ENCODE measurements at places on chromosomes 3 and 15. TPM values are rescaled to one million over a fixed set of nuclear protein-coding genes. Genes with fewer than 3 reads are reported as not detected.

DNA sequence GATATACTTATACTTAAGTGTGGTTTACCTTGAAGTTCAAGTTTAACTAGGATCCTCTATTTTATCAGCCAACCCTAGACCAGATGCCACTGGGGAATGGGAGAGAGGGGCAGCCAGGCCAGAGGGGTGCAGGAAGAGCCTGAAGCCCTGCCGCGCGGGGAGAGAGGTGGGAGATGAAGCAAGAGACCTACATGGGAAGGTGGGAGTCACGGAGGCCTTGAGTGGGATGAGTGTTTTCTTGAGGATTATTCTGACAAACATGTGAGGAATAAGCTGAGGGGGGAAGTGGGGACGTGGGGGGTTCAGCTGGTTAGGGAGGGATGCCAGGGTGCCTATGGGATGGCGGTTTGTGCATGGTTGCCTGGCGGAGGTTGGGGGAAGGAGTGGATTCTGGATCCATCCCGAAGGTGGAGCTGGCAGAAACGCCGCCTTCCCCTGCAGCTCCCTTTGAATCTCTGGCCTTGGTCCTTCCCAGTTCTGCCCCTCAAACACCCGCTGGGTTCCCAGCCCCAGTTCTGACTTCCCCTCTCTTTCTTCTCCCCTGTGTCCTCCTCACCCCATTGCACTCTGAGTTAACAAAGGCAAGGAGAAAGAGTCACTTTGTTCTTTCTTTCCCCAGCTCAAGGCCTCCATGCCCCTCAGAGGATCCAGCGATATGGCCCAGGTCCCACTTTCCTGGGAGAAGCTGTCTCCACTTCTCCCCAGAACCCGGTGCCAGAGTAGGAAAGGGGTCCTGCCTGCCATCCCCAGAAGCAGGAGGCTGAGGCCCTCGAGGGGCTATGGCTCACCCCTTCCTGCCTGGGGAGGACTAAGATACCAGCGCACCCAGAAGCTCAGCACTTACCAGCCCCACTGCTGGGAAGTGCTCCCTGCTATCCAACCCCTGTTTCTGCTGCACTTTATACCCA lies 274.2 kb downstream of the UACA start:
- DNase-seq, result no peak

GRCh38 chr3:14532691-14533456 lies 7.3 kb downstream of the GRIP2 start:
- no peak for DNase-seq

GRCh38 chr15:93359425-93360131 lies 270.6 kb upstream of the RGMA start:
- no peak for DNase-seq

Gene TRIM71
- not detected for total RNA-seq

Gene PP2D1
- total RNA-seq, result not detected

DNA sequence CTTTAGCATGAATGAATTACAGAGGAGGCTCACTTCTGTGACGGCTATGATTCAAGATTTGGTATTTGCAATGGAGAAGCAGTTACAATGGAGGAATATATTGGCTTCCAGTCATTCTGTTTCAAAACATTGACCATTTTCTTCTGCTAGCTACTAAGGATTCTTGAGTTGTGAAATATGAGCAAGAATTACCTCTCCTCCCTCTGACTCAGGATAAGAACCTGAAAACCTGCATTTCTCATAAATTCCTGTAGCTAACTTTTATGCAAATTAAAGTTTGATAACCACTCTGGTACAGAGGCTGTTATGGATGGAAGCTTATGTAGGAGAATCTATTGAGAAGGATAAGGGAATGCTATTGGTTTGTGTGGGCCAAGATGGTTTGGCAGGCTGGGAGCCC lies 84.1 kb upstream of the MYRIP start:
- no peak for DNase-seq

DNA sequence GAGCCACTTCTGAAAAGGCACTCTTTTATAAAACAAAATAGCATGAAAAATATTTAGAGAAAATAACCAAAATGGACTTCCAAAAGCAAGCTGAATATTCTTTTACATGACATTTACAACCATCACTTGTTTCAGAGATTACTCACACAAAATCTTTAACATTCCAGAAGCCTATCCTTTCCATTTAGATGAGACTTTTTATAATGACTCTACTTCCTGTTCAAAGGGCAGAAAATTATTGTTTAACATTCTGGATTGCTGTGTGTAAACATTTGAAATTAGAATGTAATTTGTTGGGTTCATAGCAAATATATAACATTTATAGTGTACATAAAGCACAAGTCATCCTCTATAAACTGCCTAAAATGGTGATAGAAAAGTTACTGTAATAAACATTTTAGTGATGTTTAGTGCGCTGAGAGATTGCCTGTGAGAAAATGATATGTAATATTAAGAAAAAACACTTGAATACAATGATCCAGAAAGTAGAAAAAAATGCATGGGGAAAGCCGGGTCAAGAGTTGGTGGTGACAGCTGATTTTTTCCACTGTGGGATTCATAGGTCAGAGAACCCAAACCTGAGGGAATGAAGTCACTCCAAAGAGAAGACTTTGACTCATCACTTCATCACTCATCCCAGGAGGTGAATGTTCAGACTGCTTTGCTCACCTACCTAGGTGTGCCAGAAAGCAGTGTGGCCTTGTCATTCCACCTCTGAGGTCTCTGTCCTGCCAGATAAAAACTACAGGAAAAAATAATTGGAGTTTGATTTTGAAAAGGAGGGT lies 305.8 kb downstream of the ARPP21 start:
- DNase-seq, result no peak

Gene VIPR1
- total RNA-seq, result 9.3 TPM

Data from vagina (tissue), 2 donors.